CD4-positive, alpha-beta T cell treated with Interleukin-21 for 1 hour (primary cell): ENCODE measurements at places on chromosomes 3 and 15.

GRCh38 chr3:127518456-127519081, 72.0 kb downstream of the TPRA1 start:
- DNase-seq, result no peak

DNA sequence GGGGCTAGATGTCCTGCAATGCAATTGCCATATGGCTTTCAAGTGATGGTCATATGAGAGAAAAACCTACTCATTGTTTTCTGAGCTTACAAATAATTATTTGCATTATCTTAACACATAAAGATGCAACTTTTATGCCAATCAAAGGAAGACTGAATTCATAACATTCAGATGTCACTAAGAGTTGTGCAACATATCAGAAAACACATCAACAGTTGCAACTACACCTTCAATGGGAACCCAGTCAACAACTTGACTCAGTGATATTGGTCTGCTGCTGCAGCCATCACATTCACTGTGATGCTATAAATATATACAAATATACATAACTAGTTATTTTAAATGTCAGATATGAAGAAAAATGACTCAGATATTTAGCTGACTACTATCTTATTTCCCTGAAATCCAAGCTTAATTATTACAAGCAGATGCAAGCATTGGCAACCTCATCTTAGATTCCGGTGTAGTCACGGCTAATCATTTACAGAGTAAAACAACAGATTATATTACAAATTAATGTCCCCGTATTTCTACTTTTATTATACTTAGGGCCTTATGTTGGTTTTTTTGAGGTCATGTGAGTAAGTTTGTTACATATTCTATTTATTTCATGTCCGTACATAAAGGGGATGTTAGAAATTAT, 23.7 kb downstream of the CNTN3 start:
- DNase-seq, result no peak

DNA sequence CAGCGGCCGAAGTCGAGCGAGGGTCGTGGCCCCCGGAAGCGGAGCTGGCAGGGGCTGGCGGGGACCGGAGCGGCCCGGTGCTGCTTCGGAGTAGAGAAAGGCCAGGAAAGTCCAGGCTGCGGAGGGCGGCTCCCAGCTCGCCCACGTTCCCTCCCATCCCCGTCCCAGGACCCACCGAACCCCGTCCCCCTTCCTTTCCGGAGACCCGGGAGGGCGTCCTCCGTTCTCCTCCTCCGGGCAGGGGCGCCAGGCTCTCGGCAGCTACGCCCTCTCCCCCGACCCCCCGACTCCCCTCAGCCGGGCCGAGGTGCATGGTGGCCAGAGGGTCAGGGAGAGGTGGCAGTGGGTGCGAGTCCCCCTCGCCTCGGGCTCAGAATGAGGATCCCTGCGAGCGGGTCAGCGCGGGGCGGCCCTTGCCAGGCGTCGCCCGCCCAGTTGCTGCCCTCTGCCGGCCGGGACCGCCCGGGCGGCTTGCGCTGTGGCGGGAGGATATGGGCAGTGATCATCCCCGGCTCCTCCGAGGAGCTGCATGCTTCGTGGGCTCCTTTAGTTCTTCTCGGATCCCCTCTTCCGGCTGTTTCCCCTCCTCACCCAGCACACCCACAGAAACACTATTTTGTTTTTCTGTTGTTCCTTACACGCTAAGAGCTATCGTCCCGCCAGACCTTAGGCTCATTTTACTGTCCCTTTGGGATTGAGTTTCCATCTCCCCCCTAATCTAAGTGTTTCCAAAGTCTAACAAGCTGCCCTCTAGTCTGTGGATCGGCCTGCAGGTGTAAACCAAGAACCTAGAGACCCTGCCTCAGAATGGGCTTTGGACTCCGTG, 744 bp upstream of the ALDH1A2 start:
- DNase-seq, result peak; percentile 23

- peak; percentile 4 for DNase-seq
Observed at GRCh38 chr15:33292717-33293307, 18.0 kb upstream of the RYR3 start.

DNA sequence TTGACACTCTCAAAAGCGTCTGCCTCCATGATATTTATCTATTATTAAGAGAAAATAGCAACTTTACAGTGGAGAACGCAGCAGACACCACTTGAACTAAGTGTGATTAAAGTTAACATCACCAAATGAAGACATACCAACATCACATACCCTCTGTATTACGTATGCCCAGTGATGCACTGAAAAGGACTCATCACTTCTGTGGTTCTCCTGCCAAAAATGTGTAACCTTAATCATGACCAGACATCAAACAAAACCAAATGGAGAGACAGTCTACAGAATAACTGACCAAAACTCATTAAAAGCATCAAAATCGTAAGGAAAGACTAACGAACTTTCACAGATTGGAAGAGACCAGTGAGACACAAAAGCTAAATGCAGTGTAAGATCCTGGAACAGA, 103.2 kb downstream of the PPP2R3A start:
- no peak for DNase-seq

DNA sequence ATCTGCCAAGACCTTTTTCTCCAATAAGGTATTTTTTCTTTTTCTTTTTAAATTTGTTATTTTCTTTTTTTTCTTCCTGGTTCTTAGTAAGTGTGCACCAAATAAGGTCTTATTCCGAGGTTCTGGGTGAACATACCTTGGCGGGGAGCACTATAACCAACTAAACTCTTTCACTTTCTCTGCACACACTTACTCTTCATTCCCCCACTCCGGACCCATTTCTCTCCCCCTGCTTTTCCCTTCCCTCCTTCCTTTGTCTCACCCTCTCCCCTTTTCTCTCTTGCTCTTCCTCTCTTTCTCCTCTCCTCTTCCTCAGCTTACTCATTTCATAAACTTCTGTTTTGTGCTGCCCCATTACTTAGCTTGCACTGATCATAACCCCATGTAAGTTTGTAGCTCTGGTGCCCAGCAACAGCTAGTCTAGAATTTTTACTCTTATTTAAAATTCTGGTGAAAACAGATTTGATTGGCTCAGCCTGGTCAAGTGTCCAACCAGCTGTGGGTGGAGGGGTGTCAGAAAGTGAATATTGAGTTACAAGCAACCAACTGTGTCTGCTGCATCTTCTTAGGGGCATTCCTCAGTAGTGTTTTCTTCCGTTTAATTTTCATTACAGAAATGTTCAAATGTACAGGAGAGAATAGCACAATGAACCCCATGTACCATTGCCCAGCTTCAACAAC, 297.5 kb downstream of the SHQ1 start:
- DNase-seq, result no peak

GRCh38 chr3:98584547-98584946, 8.9 kb downstream of the CPOX start:
- no peak for DNase-seq

GRCh38 chr3:181915551-181915950, 203.8 kb downstream of the SOX2 start:
- DNase-seq, result no peak

GRCh38 chr3:26084629-26085028, 294.7 kb downstream of the OXSM start:
- DNase-seq, result no peak
